Stimulated activated CD4-positive, alpha-beta T cell treated with anti-CD3 and anti-CD28 coated beads, Interleukin-1b, Interleukin-23, amount 100 ng/mL, for 4 hours (primary cell): ENCODE measurements at places on chromosomes 5 and 9.

GRCh38 chr5:9388941-9389674 is 156.8 kb downstream of the SEMA5A start:
- no peak for DNase-seq

DNA sequence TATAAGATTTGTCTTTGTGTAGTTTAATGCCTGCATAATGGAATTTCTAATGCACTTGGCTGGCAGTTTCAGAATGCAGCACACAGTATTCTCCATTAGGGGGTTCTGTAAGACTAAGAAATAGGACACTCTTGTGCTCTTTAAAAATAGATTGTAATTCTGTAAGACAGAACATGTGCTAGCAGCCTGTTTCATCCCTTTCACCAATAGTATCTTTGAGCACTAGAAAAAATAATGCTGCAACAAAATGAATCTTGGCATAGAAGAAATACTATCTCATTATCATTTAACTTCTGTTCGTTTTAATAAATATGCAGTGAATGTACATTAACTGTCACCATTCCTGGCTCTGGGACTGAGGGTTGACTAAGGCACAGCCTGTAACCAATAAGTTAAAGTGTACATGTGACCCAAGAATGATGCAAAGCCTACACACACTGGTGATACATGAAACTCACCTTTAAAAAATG is 23.8 kb upstream of the ZNF622 start:
- no peak for DNase-seq

GRCh38 chr5:62948301-62948700 is 369.7 kb downstream of the LRRC70 start:
- DNase-seq: no peak

- no peak for DNase-seq
These were observed 228.1 kb downstream of the DRD1 start for GRCh38 chr5:175215906-175216305.

DNA sequence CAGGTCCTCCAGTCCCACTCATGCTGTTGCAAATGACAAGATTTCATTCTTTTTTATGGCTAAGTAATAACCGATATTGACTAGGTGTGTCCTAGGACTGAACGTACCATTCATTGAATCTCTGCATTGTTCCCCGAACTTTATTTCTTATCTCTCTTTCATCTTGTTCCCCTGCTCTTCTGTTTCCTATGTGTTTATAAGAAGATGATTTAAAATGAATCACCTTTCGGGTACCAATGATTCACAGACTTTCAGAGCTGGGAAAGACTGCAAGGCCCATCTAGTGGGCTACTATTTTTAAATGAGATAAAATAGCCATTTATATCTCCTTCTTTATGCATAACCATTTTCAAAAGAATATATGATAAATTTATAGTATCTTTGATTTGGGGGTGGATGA is 133.0 kb downstream of the CDH18 start:
- DNase-seq: no peak

DNA sequence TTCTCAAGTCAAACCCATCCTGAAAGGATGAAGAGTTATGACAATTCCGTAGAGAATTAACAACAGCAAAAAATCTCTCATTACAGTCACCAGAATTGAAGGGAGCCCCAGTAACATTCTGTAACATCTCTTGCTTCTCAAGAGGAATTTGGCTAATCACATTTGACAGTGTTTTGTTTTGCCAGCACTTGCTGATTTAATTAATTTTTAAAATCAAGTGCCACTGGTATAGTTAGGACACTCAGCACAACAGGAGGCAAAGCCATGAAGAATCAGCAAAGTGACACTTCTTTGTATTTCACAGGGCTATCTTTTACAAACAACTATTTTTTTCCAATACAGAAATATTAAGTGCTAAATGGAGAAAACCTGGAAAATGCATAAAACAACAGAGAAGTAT is 152.8 kb downstream of the MCTP1 start:
- DNase-seq: no peak

GRCh38 chr5:25423271-25423670 is 778.5 kb upstream of the CDH10 start:
- DNase-seq: no peak

GRCh38 chr5:177553671-177554429 is 513 bp downstream of the FAM193B start:
- peak; percentile 37 for DNase-seq
